Foreskin fibroblast (primary cell): ENCODE measurements at places on chromosomes 7 and 10.

DNA sequence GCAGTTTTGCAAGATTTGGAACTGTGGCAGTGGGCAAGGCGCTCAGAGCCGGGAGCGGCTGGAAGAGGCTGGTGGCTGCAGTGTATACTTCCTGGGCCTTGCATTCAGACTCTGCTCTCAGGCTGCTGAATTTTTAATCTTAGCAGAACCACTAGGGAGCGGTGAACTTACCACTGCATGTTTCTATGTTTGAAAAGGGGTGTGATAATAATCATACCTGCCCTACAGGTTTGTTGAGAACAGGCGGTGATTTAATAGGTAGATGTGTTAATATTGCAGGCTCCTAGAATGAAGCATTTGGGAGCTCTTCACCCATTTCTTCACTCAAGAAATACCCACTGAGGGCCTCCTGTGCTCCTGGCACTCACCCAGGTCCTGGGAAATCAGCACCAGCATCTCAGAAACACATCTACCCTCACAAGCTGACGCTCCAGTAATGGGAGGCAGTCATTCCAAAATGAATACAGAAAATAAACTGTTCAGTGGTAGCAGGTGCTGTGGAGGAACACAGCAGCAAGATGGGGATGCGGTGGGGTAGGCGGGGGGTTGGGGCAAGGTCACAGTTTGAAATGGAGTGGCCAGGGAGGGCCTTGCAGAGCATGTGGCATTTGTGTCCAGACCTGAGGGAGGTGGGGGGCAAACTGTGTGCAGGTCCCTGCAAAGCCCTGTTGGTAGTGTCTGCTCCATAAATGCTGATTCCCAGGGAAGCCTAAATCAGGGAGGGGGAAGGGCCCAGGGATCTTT, 41.0 kb downstream of the VWA2 start:
- DNase-seq: no peak

DNA sequence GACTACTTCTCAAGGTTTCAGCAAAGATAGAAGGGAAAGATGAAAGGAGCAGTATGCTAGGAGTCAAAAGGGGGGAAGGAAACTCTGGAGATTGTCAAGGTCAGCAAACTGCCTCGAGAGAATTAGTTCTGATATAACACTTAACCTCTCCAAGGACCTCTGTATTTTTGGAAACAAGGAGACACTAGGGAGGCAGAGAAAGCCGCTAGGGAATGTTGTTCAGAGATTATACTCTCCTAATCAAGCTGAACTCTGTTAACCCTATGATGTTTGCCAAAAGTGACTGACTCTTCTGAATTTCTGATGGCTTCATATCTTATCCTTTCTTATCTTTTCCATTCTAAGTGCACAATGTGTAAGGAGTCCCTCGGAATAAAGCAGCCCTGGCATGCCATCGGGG, 27.1 kb downstream of the CREM start:
- DNase-seq: no peak

GRCh38 chr10:9189448-9189847, 1135.0 kb downstream of the GATA3 start:
- no peak for DNase-seq

GRCh38 chr7:79719216-79719615, 265.7 kb upstream of the MAGI2 start:
- no peak for DNase-seq

DNA sequence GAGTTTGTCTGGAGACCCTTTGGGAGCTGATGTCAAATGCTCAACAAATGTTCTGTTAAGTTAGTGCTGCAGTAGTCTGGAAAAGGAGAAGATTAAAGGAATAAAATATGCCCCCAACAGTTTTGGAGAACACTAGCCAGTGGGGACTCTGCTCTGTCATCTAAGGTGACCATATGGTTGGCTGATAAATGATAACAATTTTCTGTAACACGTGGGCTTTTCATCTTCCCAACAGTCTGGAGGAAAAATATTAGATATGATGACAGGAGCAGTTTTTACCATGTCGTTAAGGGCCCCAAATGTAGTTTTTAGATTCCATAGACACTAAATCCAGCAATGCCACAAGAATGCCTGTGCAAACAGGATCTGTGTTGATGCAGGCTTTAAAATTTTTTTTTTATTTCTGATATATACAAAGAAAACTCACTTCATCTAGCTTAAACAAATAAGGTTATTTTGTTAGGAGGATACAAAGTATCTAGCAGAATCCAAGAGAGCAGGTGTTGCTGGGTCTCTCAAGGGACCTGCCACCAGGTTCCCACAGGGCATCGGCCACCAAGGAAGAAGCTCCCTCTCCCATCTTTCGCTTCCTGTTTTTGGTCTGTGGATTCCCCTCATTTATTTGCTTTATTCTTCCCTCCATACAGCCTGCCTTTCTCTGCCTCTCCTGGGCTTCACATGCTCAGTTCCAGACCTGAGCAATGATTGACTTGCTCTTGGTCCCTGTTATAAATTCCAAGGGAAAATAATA, 6.2 kb upstream of the CFAP58 start:
- DNase-seq: no peak

- DNase-seq: no peak
These were observed 1.6 kb downstream of the BAMBI start for GRCh38 chr10:28678687-28679457.

GRCh38 chr7:116331020-116331419, 120.7 kb downstream of the TES start:
- peak; percentile 66 for DNase-seq

DNA sequence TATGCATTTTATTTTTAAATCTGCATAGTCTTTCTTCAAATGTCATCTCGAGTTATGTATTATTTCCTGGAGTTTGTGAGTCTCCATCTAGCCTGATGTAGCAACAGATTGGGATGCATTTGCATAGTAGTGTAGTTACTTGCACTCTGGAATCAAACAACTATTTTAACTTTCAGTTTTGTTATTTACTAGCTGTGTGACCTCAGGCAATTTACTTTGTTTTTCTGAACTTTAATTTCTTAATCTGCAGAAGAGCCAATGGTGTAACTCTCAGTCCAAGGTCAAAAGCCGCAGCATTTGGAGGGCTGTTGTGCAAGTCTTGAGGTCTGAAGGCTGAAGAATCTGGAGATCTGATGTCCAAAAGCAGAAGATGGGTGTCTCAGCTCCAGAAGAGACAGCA, 175.8 kb upstream of the SORCS1 start:
- peak; percentile 37 for DNase-seq

GRCh38 chr7:13518738-13519137, 470.7 kb downstream of the ETV1 start:
- no peak for DNase-seq

GRCh38 chr10:15813415-15813814, 46.9 kb downstream of the MINDY3 start:
- DNase-seq: peak; percentile 45

DNA sequence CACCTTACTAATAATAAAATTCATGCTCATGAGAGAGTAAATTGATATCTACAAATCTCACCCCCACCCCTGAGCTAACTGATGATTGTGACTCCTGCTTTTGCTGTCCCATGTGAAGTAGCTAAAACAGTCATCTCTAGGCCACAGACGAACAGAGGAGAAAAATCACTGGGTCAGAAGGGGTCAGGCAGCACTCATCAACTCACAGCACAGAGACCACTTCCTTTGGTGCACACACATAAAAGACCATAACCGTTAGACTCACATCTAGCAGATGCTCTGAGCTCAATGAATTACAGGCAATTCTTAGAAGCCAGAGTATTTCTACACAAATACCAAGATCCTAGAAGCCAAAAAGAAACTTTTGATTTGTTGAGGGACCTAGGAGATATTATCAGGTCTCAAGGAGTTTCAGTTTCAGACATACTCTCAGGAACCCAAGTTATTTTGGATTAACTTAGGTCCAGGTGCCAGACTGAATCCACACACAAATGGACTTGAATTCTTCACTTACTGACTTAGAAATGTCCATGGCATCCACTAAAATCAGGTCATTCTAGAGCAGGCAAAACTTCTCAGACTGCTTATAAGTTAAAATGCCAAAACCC, 65.0 kb upstream of the TES start:
- no peak for DNase-seq

- peak; percentile 73 for DNase-seq
These were observed 817 bp downstream of the SRI start for GRCh38 chr7:88218836-88219605.

- DNase-seq: no peak
These were observed 300.3 kb downstream of the CDK14 start for GRCh38 chr7:90896458-90896857.

DNA sequence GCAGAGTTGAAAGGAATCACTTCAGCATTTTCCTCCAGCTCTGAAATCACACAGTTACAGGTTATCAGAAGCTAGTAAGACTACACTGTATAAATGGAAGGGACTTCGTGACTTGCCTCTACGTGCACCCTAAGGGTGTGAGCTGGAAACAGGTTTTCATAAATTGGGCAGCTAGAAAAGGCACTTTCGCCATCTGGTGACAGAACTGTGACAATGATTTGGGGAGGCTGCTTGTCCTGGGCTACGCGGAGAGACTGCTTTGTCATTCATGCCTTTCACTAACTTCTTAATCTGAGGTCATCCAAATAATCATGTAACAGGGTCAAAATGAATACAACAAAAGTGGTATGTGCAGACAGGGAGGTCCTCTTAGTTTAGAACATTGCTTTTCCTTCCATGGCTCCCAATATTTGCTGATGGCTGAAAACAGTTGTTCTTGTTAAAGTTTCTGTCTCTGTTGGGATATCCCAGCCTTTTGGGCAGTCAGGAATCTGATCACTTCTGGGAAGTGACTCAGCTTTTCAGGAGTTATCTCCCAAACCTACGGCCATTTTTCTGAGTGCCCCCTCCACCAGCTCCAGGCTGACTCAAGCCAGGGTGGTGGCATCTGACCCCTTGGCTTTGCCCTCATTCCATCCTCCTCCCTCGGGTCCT, 17.8 kb downstream of the VWC2 start:
- no peak for DNase-seq

DNA sequence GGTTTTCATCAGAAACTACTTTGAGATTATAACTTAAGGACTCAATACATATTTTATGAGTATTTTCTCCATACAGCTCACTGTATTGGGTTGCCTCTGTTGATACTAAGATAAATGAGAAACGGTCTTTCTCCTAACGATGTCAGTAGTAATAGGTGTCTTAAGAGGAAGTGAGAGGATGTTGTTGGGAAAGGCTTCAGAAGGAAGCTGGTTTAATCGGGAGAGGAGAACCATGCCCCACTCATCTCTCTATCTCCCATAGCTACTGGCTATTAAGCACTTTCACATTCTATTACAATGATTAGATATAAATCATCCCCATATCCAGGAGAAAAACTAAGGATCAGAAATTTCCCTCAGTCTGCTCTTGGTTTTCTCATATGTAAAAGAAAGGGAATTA, 2.0 kb downstream of the CLEC5A start:
- DNase-seq: no peak

DNA sequence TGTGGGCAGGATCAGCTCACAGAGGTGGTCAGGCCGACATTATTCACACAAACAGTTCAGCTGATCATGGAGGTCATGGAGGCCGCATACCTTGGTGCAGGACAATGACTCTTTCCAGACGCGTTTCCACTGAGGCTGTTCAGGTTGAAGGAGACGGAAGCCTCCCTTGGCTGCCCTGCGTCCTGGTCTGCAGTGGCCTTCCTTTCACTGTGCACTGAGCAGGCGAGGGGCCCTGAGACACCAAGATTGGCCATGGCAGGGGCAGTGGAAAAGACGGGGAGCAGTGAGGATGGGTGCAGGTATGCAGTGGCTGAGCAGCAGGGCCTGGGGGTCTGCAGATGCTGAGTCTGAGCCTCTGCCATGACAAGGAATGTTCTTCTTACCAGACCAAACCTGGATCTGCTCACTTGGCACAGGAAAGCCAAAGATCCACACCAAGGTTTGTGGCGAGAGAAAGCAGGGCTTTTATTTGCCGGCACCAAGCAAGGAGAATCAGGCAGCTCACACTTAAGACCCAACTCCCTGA, 263.3 kb downstream of the GLRX3 start:
- no peak for DNase-seq

GRCh38 chr7:114783508-114783907, 138.4 kb upstream of the MDFIC start:
- no peak for DNase-seq

- DNase-seq: no peak
These were observed 1.3 kb upstream of the MUC12 start for GRCh38 chr7:100968031-100968430.

DNA sequence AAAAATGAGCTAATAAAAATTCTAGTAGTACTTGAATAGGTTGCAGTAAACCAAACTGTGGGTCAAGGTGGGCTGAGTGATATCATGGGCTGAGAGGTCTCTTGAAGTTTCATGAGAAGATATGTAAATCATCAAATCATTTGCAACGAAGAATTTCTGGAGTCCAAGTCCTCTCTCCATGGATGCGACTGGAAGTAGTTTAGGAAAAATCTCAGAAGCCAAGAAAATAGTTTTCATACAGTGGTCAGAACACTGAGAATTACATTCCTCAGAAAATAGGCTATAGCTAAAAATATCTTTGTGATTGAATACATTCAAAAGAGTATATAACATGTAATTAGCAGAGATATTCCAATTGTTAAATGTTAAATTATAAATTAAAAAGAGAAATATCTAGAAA, 3.6 kb upstream of the IFIT1 start:
- DNase-seq: no peak

GRCh38 chr7:42236976-42237810, at the start of gene GLI3:
GLI3 (minus strand) TSS chr7:42237209; CDS start chr7:42223253, 13,956 bp downstream.
- peak; percentile 94 for DNase-seq

DNA sequence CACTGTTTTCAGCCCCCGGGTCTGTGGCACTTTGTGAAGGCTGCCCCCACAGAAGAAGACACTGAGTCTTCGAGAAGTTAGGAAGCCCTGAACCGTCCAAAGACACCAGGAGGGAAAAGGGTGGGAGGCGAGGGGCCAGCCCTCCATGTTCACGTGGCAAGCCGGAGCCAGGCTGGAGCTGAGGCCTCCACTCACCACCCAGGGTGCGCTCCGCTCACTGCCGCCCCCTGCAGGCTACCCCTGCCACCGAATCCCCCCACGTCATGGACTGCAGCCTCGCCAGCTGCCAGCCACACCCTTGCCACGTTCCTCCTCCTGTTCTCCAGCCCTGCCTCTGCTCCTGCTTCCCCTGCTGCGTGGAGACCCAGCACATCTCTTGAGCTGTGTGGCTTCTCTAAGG, 59.0 kb upstream of the EN2 start:
- no peak for DNase-seq

DNA sequence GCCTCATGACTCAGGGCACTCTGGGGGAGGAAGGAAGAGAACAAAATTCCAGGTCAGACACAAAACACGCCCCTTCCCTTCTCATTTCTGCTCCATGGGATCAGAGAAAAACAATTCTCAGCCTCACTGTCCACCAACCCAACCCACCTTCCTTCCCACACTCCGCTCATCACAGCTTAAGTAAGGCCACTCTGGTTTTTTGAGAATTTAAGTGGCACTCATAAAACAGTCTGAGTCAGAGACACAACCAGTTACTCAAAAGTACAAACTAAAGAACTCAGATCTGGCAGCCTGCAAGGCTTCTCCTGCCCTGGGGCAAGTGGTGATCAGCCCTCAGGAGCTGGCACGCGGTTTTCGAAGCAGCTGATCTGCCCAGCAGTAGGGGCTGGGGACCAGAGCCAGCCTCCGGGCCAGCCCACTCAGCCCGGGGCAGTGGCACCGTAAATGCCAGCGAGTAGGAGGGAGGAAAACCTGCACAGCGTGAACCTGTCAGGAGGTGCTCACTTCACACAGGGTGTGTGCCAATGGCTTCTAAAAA, 39.1 kb upstream of the ABLIM1 start:
- DNase-seq: peak; percentile 77
